ENCODE measurements at places on chromosomes 3 and 15.

DNA sequence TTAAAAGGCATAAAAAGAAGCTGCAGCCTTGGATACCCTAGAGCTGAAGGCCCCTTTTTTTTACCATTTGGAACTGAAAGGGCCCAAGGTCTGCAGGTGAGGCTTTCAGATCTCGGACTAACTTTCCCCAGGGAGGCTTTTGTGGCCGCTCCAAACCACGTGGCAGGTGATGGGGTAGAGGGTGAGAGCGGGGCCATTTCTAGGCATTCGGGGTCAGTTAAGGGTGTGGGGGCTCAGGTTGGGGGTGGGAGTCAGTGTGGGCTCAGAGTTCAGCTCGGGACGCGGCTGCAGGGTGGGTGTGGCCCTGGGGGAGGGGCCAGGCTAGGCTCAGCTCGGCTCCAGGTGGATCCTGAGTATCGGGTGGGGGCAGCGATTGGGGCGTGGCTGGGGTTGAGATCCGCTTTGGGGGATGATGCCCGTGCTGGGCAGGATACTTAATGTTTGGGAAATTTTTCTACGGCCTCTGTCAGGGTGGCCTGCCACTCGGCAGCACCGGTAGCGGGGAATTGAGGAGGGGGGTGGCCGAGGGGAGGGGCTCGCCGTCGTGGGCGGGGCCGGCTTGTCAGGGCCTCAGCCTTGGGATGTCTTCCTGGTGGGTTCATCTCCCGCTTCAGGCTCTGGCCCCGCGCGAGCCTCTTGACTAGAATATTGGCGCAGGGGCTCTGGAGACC is 2.5 kb downstream of the KLF13 start:
- H3K36me3 ChIP-seq: peaks cover 8% of the 10 kb centered on the region
- peak; percentile 41 for DNase-seq
- H3K27me3 ChIP-seq: no peaks in the 10 kb centered on the region
- H3K4me3 ChIP-seq: peak overlapping the region; percentile 98

GRCh38 chr3:153111016-153111415 is 51.0 kb upstream of the RAP2B start:
- no peaks in the 10 kb centered on the region for H3K27me3 ChIP-seq
- no peaks in the 10 kb centered on the region for H3K4me1 ChIP-seq
- peaks cover 2% of the 10 kb centered on the region for H3K36me3 ChIP-seq
- H3K27ac ChIP-seq: no peak overlapping the region
- no peak for DNase-seq
- no peak overlapping the region for H3K4me3 ChIP-seq

DNA sequence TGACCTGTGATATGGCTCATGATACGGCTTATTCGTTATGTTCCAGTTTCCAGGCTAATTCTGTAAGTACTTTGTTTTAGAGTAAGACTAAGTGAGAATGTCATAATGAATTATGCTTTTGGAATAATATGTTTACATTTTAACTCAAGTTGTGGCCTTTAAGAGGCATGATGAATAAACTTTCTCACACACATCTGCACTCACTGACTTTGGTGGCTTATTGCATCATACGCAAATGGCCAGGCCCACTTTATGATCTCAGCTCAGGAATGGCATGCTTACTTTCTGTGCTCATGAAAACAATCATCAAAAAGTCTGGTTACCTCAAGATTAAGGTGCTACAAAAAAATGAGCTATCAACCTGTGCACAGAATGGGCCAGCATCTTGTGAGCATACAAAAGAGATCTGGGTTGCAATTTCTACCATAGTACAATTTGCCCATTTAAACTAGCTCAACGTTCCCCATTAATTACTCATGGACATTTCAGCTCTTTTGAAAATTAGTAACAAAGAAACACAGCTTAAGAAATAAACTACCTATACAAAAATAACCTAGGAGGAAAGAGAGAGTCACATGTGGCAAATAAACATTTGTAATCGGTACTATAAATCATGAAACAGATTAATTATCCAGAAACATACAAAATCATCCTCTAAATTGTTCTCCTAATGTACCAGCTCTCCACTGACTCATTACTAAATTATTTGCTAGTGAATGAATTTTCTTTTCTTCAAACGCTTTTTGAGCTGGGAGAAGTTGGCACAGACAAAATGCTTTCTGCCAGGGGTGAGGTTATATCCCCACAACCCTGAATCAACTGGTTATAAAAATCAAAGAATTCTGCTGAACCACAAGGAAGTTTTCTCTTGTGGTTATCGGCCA is 439.0 kb upstream of the ADAMTS9 start:
- no peaks in the 10 kb centered on the region for H3K36me3 ChIP-seq
- no peak for DNase-seq
- H3K4me1 ChIP-seq: no peaks in the 10 kb centered on the region
- H3K27ac ChIP-seq: no peak overlapping the region
- H3K4me3 ChIP-seq: no peak overlapping the region
- no peaks in the 10 kb centered on the region for H3K27me3 ChIP-seq

- H3K27me3 ChIP-seq: peaks cover 21% of the 10 kb centered on the region
- H3K4me1 ChIP-seq: peaks cover 3% of the 10 kb centered on the region
- H3K27ac ChIP-seq: no peak overlapping the region
These were observed 4.9 kb downstream of the EPB42 start for GRCh38 chr15:43215961-43216360.

GRCh38 chr3:61821823-61822251 is 260.5 kb downstream of the PTPRG start:
- H3K27ac ChIP-seq: no peak overlapping the region
- no peaks in the 10 kb centered on the region for H3K27me3 ChIP-seq
- H3K4me3 ChIP-seq: no peak overlapping the region
- H3K36me3 ChIP-seq: no peaks in the 10 kb centered on the region
- no peaks in the 10 kb centered on the region for H3K4me1 ChIP-seq

GRCh38 chr3:189947948-189948723 is 172.6 kb downstream of the P3H2 start:
- peaks cover 8% of the 10 kb centered on the region for H3K4me1 ChIP-seq
- no peak for DNase-seq
- H3K27me3 ChIP-seq: peaks cover 58% of the 10 kb centered on the region
- peaks cover 6% of the 10 kb centered on the region for H3K36me3 ChIP-seq
- no peak overlapping the region for H3K27ac ChIP-seq
- no peak overlapping the region for H3K4me3 ChIP-seq

GRCh38 chr15:67024998-67025368 is 40.4 kb upstream of the SMAD3 start:
- H3K4me3 ChIP-seq: no peak overlapping the region
- no peak for DNase-seq
- peaks cover 11% of the 10 kb centered on the region for H3K4me1 ChIP-seq
- H3K27me3 ChIP-seq: peaks cover 5% of the 10 kb centered on the region
